ENCODE measurements at places on chromosomes 4 and X.

DNA sequence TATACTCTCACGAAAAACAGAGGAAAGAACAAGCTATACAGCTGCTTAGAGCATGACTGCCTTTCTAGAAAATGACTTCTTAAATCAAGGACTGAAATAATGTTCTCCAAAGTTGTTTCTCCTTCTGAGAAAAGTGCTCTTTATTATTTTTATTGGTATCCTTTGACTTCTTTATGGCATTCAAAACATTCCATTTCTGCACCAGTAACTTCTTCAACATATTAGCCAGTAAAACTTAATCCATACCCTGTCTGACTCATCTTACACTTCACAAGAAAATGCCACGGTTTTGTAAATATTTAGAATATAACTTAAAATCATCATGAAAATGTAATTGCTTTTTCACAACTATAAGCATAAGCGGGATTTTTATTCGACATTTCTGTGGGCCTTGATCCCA lies 180.4 kb downstream of the NR3C2 start:
- no peak for DNase-seq

GRCh38 chr4:104425948-104426347 lies 68.7 kb downstream of the CXXC4 start:
- DNase-seq: no peak

- DNase-seq: no peak
These were observed 11.3 kb downstream of the BST1 start for GRCh38 chr4:15714141-15714540.

- no peak for DNase-seq
These were observed 40.6 kb downstream of the FAM149A start for GRCh38 chr4:186144946-186145569.

GRCh38 chrX:12225107-12225506 lies 86.8 kb downstream of the FRMPD4 start:
- no peak for DNase-seq

GRCh38 chr4:22997358-22998224 lies 304.9 kb downstream of the GBA3 start:
- DNase-seq: no peak

DNA sequence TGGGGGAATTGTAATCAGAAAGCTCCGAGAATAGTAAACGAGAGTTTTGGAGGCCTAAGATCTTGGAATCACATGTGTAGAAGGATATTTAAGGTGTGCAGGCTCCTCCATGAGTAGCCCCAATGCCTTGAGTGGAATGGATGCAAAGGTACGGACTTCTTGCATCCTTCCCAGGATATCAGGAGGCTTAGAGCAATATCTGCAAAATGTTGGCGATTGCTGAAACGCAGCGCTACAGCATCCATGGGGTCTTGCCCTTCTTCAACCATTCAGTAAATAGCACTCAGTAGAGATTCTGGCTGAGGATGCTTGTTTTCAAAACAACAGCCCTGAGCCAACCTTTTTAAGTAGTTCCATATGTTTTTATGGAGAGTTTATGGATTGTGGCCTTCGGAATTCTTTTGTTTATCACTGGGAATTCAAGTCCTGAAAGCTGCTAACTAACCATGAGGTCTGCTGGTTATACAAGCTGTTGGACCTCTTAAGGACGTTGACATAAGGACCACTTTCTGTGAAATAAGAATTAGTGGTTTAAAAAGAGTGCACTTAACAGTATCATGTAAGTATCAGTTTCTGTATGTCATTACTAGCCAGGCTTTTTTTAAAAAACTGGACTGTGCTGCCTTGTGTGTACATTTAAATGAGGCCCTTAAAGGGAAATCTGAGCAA lies 228.8 kb upstream of the PGRMC2 start:
- DNase-seq: no peak

- DNase-seq: no peak
These were observed 55.9 kb downstream of the FHDC1 start for GRCh38 chr4:152992027-152992426.

DNA sequence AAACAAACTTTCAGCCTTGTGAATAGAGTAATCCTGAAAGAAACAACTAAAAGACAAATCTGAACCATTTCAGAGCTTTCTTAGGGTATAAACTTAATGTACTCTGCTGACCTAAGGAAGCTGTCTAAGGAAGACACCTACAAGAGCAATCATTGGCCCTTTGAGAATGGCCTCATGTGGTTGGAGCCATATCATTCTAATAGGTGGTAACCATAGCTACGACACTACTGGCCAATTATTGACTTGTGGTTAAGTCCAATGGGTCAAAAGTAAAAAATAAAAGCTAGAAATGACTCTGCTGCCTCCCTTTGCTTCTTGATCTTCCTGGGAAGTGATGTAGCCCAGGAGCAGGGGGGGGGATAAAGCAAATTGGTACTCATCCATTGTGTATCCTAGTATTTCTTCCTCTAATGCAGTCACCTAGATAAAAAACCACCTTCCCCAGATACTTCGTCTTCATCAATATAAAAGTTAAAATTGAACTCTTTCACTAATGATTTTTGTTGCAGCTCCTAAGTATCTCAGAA lies 547.0 kb downstream of the ARAP2 start:
- no peak for DNase-seq

- no peak for DNase-seq
These were observed 340.3 kb downstream of the ZNF674 start for GRCh38 chrX:46204721-46205422.

DNA sequence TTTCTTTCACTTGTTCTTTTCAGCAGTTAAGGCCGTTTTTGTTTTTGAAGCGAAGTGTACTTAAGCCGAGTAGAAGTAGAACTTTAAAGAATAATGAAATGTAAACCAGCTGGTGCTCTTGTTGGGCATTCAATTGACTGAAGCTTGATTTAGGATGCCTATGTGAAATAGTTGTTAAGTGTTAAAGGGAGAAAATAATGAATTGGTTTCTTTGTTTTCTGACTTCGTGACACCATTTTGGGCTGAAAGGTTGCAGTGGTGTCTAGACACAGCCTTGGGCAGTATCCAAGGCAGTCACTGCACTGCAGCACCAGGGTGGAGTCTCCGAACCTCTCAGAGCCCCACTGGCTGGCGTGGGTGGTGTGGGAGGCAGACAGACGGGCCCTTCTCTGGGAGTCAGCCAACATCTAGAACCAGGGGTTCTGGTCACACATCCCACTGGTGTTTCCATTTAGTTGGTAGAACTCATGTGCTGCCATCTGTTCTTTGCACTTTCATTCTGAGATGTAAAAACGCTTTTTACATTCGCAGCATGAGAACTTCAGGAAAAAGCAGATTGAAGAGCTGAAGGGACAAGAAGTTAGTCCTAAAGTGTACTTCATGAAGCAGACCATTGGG lies 3.5 kb downstream of the UCHL1 start:
- DNase-seq: no peak
